Regular cardiac myocyte (primary cell): ENCODE measurements at places on chromosomes 2 and 18. TPM values are rescaled to one million over a fixed set of nuclear protein-coding genes. Genes with fewer than 3 reads are reported as not detected.

USP14 gene
- total RNA-seq: 24.0 and 26.1 TPM in 2 replicates

QPCT gene
- 3.8 and 35.0 TPM in 2 replicates for total RNA-seq

TUBB8B gene
- total RNA-seq: not detected in 2 replicates

KRTCAP3 gene
- not detected in 2 replicates for total RNA-seq

SERPINB4 gene
- total RNA-seq: not detected in 2 replicates

GULP1 gene
- total RNA-seq: 38.7 and 38.9 TPM in 2 replicates

MYL12A gene
- total RNA-seq: 1,015 and 1,197 TPM in 2 replicates

SRBD1 gene
- total RNA-seq: 20.1 and 25.9 TPM in 2 replicates

ABCB11 gene
- total RNA-seq: not detected in 2 replicates

SERPINB12 gene
- total RNA-seq: not detected in 2 replicates

PSMD1 gene
- total RNA-seq: 120 and 187 TPM in 2 replicates

SCG2 gene
- total RNA-seq: 1.5 and 70.5 TPM in 2 replicates

CDK15 gene
- total RNA-seq: 0.56 and 0.77 TPM in 2 replicates

GPR39 gene
- 2.3 and 2.8 TPM in 2 replicates for total RNA-seq

FZD7 gene
- total RNA-seq: 10.7 and 45.1 TPM in 2 replicates

IMPACT gene
- total RNA-seq: 28.2 and 36.4 TPM in 2 replicates

CPO gene
- under 0.01 TPM in 1 of 2 replicates, not detected in the other for total RNA-seq

NT5C1B gene
- total RNA-seq: not detected in 2 replicates

RAB10 gene
- total RNA-seq: 81.2 and 167 TPM in 2 replicates

PIK3C3 gene
- total RNA-seq: 59.6 and 89.4 TPM in 2 replicates

GREB1L gene
- 0.56 and 0.96 TPM in 2 replicates for total RNA-seq

ASXL3 gene
- 0.19 and 1.1 TPM in 2 replicates for total RNA-seq

GKN1 gene
- not detected in 2 replicates for total RNA-seq

AQP12B gene
- not detected in 2 replicates for total RNA-seq

BIRC6 gene
- 137 and 162 TPM in 2 replicates for total RNA-seq

POTEC gene
- under 0.01 TPM in 2 replicates for total RNA-seq

C1GALT1C1L gene
- total RNA-seq: 1.1 and 1.3 TPM in 2 replicates

PRKD3 gene
- total RNA-seq: 53.7 and 58.1 TPM in 2 replicates

ITM2C gene
- 37.0 and 118 TPM in 2 replicates for total RNA-seq

PRLH gene
- not detected in 2 replicates for total RNA-seq

MOGAT1 gene
- not detected in 2 replicates for total RNA-seq

SLC38A11 gene
- total RNA-seq: 0.28 TPM in 1 of 2 replicates, not detected in the other

NABP1 gene
- 77.1 and 79.5 TPM in 2 replicates for total RNA-seq

COMMD1 gene
- 42.0 and 55.2 TPM in 2 replicates for total RNA-seq

IHH gene
- total RNA-seq: not detected in 2 replicates

UPP2 gene
- total RNA-seq: 0.28 TPM in 1 of 2 replicates, not detected in the other

CSRNP3 gene
- total RNA-seq: 1.2 and 3.9 TPM in 2 replicates

CTNNA2 gene
- total RNA-seq: under 0.01 TPM in 1 of 2 replicates, not detected in the other

CYP26B1 gene
- 0.19 and 0.85 TPM in 2 replicates for total RNA-seq

SF3B1 gene
- total RNA-seq: 152 and 211 TPM in 2 replicates

GRB14 gene
- total RNA-seq: 6.2 and 12.8 TPM in 2 replicates

AKAIN1 gene
- total RNA-seq: 0.56 TPM in 1 of 2 replicates, not detected in the other

C1QL2 gene
- not detected in 2 replicates for total RNA-seq

DYTN gene
- not detected in 2 replicates for total RNA-seq

DRC1 gene
- under 0.01 TPM in 1 of 2 replicates, not detected in the other for total RNA-seq

IL1RL2 gene
- total RNA-seq: 1.7 and 2.3 TPM in 2 replicates

RAB11FIP5 gene
- 33.0 and 41.7 TPM in 2 replicates for total RNA-seq

FRZB gene
- under 0.01 and 0.19 TPM in 2 replicates for total RNA-seq

HOXD3 gene
- 0.28 TPM in 1 of 2 replicates, not detected in the other for total RNA-seq

UGT1A4 gene
- total RNA-seq: 0.28 TPM in 1 of 2 replicates, not detected in the other
